ENCODE measurements at places on chromosomes 7 and 10.

DNA sequence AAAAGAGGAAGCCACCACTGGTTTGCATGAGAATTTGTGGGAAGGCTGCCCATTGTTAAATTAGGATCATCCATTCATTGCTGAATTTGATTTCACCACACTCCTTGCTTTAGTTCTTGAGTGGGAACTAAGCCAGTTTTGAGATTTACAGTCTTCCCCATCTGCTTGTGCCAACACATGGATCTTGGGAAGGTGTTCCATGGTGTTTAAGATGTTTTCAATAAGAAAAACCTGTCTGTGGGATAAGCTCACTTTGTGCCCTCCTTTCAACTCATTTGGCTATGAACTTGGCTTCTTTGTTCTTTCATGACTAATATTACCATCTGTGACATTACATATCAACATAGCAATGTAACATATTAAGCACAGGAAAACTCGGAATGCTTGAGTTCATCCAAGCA is 73.2 kb downstream of the INHBA start:
- no peak for DNase-seq

DNA sequence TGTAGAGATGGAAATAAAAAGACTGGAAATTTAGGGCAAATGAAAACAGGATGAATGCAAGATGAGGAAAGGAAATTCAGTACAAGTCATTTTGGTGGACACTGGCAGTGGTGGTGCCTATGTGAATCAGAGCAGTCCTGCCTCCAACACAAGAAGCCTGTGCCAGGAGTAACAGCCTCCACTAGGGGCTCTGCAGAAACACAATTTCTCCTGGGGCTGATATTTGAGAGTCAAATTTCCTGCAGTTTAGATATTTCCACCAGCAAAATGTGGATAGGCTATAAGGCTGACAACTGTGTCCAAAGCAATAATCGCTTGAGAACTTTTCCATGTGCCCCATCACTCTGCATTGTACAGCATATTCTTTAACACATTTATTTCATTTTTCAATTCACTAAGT is 4.7 kb upstream of the PLXDC2 start:
- no peak for DNase-seq

GRCh38 chr10:110392868-110393740 is 88.4 kb upstream of the SMNDC1 start:
- no peak for DNase-seq

DNA sequence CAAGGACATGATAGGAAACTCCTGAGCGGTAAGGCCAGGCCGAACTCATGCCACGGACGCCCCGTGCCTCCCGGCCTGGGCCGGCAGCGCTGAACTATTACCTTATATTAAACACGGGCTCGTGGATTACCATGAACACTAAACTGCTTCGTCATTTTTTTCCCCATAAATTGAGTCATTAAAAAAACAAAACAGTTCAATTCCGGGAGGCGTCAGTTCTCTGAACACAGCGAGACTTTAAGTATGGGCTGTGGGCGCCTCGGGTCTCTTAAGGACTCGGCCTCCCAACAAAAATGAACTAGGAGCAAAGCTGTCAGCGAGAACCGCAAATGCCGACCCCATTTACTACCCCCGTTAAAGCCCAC is 519 bp downstream of the PITRM1 start:
- peak; percentile 70 for DNase-seq

Data from Right ventricle myocardium inferior (tissue), 1 donor.